ENCODE measurements at places on chromosomes 4 and X.

GRCh38 chr4:61493041-61493440 is 292.9 kb downstream of the ADGRL3 start:
- DNase-seq: no peak

DNA sequence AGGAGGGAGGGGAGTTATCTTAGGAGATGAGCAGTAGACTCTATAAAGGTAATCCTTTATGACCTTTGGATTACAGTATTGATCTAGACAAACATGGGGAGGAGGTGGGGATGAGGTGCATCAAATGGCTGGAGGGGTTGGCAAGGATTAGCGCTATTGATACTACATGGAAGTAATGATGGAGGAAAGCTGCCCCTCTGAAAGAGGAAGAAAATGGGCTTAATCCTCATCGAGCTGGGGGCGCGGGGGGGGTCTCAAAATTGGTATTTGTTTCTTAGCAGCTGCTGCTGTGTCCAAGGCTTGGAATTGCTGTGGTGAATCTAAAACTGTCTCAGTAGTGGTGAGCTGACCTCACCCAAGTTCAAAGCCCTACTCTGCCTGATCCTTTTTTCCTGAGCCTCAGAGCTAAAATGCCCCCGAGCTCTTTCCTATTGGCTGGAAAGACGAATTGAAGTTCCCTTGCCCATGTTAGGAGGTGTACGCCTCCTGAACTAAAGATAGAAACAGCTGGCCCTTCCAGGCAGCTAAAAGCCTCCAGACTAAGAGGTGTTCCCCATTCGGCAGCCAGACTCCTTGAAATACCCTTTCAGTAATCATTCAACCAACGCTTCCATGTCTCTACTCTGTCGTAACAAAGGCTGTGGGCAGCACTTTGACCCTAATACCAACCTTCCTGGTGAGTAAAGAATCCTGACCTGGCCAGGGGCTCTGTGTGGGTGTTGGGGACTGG is at the start of gene ITGB1BP2:
Gene ITGB1BP2 (plus strand): TSS at position 556 of the 730 bp plus-strand sequence. CDS start 57 bp downstream, at position 613.
- DNase-seq: no peak

GRCh38 chrX:7091923-7092322 is 55.6 kb upstream of the STS start:
- no peak for DNase-seq

DNA sequence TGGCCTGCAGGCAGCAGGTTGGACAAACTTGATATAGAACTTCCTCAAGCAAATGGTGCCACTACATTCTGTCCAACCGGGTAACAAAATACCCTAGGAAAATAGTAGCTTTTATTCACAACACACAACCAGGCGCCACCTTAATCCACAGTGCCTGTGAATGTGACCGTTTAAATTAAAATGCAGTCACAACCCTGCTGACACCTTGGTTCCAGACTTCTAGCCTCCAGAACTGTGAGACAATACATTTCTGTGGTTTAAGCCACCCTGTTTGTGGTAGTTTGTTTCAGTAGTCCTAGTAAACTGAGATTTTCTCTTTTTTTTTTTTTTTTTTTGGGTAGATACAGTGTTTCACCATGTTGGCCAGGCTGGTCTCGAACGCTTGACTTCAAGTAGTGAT is 575.8 kb downstream of the PACRGL start:
- DNase-seq: no peak

- no peak for DNase-seq
Observed at GRCh38 chr4:110850461-110851442, 227.9 kb upstream of the PITX2 start.

DNA sequence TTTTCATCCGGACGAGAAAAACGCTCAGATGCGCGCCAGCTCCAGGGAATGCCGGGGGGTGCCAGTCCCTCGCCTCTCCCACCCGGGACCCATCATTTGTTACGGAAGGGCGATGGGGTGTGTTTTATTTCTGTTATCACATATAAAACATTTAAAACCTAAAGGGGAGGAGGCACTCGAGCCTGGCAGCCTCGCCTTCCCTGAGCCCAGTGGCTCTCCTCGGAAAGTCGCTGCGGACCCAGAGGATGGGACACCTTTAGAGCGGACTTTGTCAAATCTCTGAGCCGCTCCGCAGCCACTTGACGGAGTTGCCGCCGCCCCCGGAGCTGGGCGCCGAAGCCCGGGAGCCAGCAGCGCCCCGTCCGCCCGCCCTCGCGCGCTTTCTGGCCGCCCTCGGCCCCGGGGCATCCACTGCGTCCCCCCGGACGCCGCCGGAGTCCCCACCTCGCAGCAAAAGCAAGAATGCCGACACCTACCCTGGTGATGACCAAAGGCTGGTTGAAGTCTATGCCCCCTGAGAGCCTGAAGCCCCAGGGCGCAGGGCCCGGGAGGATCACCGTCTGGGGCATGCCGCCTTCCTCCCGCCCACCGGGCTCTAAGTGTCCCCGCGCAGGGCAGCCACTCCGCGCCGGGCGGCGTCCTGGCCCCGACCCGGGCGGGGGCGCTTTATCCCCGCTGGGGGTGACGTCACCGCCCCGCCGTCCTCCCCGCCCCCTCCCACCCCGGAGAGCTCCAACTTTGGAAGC is at the start of gene PDLIM3:
Gene PDLIM3 (minus strand): TSS at position 642 of the 746 bp plus-strand sequence. CDS start 73 bp downstream, at position 569.
- DNase-seq: no peak

DNA sequence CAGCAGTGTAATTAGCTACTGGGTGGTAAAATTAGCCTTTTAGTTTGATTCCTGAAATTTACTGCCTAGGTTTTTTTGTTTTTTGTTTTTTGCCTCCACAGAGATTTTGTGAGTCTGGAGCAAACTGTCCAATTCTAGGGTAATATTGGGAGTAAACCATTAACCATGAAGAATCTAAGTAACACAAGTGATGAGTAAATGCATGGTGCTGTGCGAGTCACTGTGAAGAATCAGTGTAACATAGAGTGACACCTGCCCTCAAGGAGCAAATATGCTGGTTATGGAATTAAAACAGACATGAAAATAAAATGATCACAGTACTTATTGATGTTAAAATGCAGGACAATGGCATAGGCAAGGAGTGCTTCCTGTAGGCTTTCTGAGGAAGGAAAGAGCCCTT is 60.1 kb downstream of the LRP2BP start:
- DNase-seq: no peak

- no peak for DNase-seq
Observed at GRCh38 chr4:10605746-10606482, 78.7 kb downstream of the CLNK start.

DNA sequence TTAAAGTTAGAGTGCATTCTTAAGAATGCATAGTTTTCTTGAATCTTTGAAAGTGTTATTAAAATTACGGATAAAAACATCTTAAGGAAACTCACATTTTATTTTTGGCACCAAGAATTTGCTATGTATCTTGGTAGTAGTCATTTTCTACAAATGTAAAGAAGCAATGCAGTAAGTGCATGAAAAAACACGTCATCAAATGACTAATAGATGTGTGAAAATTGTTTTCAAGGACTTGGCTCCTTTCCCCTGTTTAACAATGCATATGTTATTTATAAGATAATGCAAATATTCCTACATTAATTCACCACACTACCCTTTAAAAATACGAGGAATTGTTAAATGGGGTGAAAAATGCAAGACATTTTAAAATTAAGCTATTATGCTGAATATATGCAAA is 461.2 kb upstream of the PCDH7 start:
- DNase-seq: no peak
